Stimulated activated CD4-positive, alpha-beta T cell treated with anti-CD3 and anti-CD28 coated beads, Interleukin-15, amount 100 ng/mL, for 1 hour (primary cell): ENCODE measurements at places on chromosomes 7 and 10.

DNA sequence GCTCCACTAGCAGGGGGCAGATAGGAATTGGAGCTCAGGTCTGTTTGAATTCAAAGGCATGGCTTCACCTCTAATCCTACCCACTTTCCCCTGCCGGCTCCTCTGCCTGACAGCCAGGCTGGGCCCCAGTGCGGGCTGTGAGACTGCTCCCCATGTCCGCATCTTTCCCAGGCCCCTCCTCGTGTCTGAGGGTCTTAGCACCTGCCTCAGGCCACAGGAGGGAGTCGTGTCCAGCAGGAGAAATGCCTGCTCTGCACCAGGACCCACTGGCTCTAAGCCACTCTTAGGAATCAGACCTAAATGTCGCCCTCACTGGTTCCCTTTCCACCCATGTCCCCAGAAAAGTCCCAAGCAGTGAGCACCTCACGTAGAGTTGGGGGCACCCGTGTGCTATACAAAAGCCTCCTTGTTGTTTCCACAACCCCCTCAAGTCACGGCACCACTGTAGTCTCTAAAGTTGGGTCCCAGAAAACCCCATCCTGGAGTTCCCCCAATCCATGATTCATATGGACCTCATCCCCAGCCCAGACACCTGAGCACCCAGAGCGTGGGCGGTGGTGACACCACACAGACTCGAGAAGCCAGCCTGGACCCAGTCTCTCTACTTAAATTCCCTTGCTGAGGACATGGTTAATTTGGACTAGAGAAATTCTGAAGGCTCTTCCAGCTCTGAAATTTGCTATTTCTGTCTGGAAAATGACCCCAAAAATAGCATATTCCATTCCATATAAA lies 466.4 kb upstream of the ZMIZ1 start:
- DNase-seq = no peak

DNA sequence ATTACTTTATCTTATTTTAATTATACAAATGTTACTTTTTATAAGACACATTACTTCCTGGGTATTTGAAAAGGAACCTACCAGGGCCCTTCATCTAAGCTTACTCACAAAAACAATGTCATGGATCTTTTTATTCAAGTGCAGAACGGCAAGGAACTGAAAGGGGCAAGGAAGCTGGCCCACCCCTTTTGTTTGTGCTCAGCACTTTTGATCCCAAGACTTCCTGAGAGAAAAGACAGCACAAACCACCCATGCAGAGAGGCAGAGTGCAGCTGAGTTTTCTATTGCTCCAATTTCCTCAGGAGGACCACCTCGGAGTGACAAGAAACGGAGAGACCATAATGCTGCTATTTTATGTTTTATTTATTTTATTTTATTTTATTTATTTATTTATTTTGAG lies 232.0 kb upstream of the NRP1 start:
- no peak for DNase-seq

DNA sequence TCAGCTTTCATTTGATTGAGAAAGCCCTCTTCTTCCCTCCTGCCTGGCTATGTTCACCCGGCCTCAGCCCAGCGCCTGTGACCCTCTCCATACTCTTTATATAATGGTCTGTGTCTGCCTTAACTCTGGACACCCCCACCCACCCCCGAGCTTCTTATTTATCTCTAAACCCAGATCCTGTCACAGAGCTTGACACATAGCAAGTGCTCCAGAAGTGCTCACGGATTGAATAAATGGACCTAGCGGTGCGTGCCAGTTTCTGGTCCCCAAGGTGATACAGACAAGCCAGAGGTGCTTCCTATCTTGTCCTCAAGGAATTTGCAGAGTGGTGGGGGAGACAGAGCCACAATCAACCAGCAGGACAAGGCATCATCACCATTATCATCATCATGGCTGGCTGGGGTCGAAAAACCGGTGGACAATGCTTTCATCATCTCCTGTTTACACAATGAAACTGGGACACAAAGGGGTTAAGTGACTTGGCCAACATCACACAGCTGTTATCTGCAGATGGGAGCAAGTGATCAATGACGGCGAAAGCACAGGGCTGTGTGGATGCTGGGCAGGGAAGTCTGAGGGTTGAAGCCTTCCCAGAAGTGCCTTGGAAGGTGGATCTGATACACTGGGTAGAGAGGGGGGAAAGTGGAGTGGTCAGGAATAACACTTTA lies 2.2 kb upstream of the LOXL4 start:
- DNase-seq = no peak

DNA sequence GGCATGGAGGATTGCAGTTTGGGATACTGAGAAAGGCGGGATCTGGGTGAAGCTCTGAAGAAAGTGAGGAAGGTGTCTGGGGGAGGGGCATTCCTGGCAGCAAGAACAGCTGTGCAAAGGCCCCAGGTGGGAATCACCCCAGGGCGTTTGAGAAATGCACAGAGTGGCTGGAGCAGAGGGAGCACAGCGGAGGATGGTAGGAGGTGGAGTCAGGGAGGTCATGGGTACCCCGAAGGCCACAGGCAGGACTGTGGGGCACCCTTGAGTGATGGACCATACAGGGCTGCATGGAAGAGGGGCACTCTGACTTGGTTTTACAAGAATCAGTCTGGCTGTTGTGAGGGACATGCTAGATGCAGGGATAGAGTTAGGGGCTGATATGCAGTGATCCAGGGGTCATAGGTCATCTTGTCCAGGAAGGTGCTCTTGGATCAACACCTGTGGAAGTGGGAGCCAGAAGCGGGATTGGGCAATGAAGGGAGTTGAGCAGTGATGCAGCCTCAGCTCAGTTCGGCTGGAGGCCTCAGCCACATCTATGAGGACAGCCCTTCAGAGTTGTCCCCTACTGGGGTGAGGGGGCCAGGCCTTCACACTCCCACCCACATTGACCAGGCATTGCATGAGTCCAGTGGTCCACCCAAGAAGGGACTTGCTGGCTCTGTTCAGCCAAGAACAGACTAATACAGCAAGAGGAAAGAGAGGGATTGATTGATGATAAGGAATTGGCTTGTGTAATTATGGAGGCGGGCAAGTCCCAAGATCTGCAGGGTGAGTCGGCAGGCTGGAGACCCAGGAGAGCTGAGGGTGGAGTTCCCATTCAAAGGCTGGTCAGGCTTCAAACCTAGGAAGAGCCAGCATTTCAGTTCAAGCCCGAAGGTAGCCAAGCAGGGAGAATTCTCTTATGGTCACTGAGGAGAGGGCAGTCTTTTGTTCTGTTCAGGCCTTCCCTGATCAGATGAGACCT lies 48.7 kb downstream of the TSPAN15 start:
- no peak for DNase-seq

DNA sequence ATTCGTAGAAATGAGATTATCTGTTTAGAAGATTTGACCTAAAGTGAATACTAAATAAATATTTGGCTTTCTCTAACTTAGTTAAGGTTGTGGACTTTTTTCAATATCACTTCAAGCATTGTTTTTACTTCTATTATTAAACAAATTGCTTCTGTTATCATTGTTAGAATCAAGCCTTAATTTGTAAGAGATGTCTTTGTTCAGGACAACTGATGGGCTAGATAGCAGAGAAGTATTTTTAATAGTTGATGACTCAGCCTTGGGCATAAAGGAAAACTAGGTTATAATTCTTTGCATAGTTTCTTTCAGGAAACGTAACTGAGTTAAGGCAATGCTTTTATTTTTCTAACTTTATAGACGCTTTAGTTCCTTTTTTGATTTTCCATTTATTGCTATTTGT lies 128.8 kb upstream of the SMIM30 start:
- no peak for DNase-seq

DNA sequence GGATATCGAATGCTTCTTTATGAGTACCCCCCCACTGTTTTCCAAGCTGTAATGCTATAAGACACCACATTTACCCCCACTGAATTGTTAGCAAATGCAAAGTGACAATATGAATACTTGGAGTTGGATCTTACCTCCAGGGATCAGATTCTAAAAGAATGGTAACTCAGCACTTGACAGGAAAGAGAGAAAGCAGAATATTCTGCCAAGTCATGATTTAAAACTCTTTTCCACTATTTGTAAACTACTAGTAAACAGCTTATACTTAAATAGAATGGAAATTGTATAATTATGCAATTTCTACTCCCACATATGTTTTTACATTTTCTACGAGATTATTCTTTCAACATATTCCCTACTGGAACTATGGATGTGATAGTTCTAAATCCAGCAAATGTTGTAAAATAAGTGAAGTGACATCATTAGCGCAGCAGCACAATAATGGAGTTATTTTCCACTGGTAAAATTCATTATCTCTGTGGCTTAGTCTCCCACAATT lies 56.0 kb upstream of the TFEC start:
- no peak for DNase-seq

DNA sequence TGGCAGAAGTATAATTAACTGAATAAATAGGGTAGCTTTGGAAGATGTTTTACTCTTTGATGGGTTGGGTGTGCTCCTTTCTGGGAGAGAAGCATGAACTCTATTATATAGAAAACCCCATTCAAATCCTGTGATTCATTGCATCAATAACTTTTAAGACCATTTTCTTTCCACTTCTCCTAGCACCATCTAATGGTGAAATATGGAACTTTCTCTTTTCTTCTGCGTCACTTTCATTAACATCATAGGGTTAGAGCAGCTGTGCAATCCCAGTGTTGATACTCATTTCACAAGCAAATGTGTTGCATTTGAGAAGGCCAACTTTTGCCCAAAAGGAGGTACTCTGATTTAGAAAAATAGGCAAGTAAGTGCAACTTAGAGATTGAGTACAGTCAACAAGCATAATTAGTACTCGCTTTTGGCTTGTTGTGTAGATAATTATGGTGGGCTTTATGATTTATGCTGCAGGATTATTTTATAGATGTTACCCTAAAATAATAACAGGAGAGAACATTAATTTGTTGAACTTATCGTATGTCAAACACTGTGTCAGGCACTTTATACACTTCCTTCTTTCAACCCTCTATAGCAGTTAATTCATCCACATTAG lies 92.9 kb downstream of the CPED1 start:
- no peak for DNase-seq

DNA sequence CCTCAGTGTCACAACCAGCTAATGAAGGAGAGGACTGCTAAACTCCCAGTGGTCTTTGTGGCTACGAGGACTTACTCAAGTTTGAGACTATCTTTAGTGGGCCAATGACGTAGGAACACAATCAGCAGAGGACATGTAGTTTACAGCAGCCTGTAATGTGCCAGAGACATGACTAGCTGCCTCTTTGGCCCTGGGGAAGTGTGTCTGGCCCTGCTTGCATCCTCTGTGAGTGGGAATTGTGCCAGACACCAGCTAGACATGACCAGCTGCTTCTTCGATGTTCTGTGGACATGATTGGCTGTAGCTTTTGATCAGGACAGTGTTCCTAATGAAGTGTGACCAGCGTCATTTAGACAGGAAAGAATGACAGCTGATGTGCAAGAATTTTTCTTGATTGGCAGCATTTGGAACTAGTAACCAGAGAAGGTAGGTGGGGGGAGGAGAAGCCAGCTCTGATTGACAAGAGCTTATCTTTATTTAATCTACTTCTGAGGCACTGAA lies 141.7 kb downstream of the AUTS2 start:
- DNase-seq = no peak

DNA sequence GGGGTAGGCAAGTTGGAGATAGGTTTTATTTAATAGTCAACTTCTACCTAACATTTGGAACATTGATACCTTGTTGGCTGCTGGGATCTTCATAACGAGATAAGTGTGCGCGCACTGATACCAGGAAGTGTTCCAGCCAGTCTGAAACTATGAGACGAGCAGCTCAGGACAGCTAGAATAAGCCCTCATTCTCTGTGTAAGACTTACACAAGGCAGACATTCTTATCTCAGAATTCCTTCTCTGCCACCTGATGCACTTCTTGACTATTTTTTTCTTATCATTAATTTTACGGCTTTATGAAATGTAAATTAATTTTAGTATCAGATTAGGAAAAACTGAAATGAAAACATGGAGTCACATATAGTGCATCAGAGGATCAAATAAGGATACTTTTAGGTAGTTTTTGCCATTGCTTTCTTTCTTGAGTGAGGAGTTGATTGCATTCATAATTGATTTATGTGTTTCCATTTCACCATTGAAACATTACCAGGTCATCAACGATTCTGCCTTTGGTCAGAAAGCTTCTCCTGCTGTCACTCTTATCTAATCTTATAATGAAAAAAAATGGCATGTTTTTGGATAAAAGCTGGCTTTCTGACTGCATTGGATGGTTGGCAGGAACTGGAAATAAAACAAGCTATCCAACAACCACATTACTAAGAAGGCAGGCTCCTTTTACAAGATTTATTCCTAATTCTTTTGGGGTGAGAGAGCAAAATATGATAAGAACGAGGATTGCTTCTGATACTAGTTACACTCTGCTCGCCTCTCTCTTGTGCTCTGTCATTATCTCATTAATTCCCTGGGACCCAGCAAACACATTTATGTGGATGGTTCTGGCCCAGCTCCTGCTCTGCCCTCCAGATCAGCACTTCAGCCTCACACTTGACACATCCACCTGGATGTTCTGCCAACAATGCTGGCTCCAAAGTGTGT lies 40.4 kb upstream of the ABCB5 start:
- DNase-seq = no peak

GRCh38 chr7:7664291-7664690 lies 23.7 kb downstream of the UMAD1 start:
- no peak for DNase-seq

DNA sequence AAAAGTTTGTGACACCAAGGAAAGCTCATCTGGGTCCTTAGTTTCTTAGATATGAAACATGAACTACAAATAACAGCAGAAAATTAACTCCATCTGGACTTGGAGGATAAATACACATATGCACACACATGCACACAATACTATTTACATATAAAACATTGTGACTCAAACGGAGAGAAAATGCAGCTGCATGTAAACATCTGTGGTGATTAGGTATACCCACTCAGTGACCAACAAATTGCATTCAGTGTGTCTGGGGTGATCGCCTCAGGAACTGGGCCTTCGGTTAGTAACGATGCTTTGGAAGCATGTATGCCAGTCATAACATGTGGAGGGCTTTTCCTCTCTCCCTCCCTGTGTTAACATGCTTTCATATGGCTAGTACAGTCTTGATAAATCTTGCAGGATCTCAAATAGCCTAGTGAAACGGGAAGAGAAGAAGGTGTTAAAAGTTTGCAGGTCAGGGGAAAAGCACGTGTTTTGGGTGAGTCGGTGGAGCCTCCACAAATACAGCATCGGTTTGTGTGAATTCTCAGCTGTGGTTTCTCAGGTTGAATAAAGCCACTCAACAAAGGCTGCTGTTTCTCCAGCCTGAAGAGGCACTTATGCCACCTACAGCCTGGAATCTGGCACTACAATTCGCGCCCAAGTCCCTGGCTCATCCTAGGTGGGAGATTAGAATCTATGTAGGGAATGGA lies 8.7 kb upstream of the GLRX3 start:
- DNase-seq = peak; percentile 21

DNA sequence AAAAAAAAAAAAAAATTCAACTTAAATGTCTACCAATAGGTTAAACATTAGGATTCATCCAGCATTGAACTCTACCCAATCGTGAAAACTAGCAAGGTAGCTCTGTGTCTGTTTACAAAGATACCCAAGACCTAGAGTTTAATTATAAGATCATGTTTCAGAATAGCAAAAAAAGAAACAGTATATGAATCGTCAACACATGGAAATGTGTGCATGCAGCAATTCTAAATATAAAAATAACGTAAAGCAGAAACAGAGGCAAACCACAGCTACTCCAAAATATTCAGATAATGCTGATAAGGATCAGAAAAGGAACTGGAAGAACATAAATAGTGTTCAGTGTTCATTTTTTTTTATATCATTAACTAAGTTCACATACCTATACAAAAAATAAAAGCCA lies 68.7 kb downstream of the AFAP1L2 start:
- no peak for DNase-seq
